ENCODE measurements at places on chromosomes 13 and 19.

DNA sequence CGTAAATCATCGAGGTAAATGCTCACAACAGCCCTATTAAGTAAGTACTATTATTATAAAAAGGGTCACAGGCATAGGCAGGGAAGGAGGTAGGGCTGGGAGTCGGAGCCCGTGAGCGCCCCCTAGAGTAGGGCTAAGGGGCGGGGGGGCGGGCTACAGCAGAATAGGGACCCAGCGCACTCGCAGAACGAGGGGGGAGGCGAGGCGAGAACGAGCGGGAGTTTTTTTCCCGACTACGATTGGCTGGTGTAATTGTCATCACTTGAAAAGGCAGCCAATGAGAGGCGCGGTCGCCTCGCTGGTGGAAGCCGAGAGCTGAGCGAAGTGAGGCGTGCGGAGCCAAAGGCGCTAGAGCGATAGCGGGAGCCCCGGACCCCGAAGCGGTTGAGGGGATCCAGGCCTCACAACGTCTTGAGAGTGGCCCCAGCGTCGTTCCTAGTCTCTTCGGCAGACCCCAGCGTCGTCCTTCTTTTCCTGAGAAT is 24.2 kb downstream of the KEAP1 start:
- H3K4me3 ChIP-seq, result peak overlapping the region; percentile 73
- DNase-seq, result peak; percentile 88
- H3K36me3 ChIP-seq, result no peaks in the 10 kb centered on the region
- no peak overlapping the region for H3K27ac ChIP-seq
- H3K4me1 ChIP-seq, result peaks cover 25% of the 10 kb centered on the region
- no peaks in the 10 kb centered on the region for H3K27me3 ChIP-seq

GRCh38 chr19:8504919-8505318 is 2.5 kb upstream of the PRAM1 start:
- H3K27me3 ChIP-seq, result no peaks in the 10 kb centered on the region
- H3K4me1 ChIP-seq, result peaks cover 21% of the 10 kb centered on the region
- no peak overlapping the region for H3K27ac ChIP-seq
- DNase-seq, result no peak
- H3K36me3 ChIP-seq, result no peaks in the 10 kb centered on the region
- peak overlapping the region; percentile 67 for H3K4me3 ChIP-seq

- H3K36me3 ChIP-seq, result no peaks in the 10 kb centered on the region
- H3K27ac ChIP-seq, result no peak overlapping the region
- DNase-seq, result no peak
- H3K4me1 ChIP-seq, result peaks cover 16% of the 10 kb centered on the region
- H3K27me3 ChIP-seq, result peaks cover 24% of the 10 kb centered on the region
- H3K4me3 ChIP-seq, result no peak overlapping the region
Measured at GRCh38 chr13:76892488-76892887, 6.3 kb upstream of the KCTD12 start.

GRCh38 chr19:33518541-33518940 is 3.0 kb downstream of the PEPD start:
- no peaks in the 10 kb centered on the region for H3K27me3 ChIP-seq
- H3K27ac ChIP-seq, result no peak overlapping the region
- peaks cover 26% of the 10 kb centered on the region for H3K4me1 ChIP-seq
- no peak for DNase-seq
- H3K4me3 ChIP-seq, result no peak overlapping the region

Data from activated T-cell treated with anti-CD3 and anti-CD28 coated beads, Interleukin-2, amount 50 U/mL, for 72 hours (primary cell).